ENCODE measurements at places on chromosomes 12 and 14.

DNA sequence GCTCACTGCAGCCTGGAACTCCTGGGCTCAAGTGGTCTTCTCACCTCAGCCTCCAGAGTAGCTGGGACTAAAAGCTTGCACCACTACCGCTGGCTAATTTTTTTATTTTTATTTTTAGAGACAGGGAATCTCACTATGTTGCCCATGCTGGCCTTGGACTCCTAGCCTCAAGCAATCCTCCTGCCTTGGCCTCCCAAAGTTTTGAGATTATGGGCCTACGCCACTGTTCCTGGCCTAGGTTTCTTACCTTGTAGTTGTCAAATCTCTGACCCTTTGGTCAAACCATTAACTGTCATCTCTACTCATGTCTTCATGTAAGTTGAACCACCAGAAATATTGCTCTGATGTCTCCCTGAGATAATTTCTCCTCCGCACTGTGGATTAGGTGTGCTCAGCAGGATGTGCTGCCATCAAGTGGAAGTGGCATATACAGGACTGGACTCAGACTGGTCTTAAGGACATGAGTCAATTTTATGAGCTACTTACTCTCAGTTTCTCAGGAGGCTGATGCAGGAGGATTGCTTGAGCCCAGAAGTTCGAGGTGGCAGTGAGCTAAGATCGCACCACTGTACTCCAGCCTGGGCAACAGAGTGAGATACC is 28.5 kb downstream of the ACTR6 start:
- DNase-seq, result no peak

DNA sequence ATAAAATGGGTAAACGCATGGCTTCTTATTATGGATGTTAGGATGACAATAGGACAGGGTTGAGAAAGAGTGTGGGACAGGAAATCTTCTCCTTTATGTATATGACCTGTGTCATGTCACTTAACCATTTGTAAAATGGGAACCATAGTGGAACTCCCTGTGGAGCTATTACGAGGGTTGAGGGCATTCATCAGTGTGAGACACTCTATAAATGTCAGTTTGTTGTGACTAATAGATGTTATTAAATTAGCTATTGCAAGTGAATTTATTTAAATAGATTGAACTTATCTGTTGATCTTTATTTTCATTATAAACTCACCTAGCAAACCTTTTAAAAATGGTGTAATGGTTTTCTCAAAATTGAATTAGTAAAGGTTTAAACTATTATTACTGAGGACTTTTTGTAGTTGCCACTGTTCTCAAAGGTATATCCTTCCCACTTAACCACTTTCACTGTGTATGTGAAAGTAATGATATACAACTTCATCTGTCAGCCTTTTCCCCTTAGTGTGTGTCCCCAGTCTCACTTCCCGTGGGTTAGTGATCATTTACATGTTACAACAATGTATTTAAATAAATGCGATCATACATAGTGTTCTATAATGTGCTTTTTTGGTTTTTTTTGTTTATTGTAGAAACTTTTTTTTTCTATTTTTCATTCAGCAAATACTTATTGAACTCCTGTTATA is 17.1 kb downstream of the HELB start:
- DNase-seq, result no peak

GRCh38 chr12:77816196-77816595 is 14.5 kb upstream of the NAV3 start:
- DNase-seq, result no peak

GRCh38 chr12:5022465-5023061 is 21.1 kb upstream of the KCNA5 start:
- peak; percentile 19 for DNase-seq

DNA sequence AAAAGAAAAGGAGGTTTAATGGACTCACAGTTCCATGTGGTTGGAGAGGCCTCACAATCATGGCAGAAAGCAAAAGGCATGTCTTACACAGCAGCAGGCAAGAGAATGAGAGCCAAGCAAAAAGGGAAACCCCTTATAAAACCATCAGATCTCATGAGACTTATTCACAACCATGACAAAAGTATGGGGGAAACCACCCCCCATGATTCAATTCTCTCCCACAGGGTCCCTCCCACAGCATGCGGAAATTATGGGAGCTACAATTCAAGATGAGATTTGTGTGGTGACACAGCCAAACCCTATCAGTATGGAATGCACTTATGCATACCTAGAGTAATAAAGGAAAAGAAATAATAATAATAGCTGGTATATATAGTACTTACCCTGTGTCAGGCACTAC is 4.5 kb upstream of the GLIPR1 start:
- no peak for DNase-seq

- DNase-seq, result no peak
These were observed 322.9 kb downstream of the KCNH5 start for GRCh38 chr14:62722406-62722805.

GRCh38 chr12:85653731-85654455 is 182.3 kb downstream of the RASSF9 start:
- no peak for DNase-seq

DNA sequence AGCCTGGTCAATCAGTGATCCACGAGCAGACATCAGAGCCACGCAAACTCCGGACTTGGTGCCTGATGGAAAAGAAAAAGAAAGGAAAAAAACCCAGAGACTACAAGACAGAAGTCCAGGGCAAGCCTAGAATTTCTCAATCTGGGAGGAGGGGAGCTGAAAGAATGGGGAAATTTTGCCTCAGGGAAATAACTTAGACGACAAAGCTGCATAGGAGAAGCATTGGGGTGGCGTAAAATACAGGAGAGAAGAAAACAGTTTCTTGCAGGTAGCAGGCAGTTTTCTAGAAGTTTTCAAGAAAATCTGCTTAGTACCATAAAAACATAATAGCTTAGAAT is 2.6 kb upstream of the SLC11A2 start:
- no peak for DNase-seq

- DNase-seq, result no peak
These were observed 2.4 kb downstream of the PRKD1 start for GRCh38 chr14:29925101-29925722.

DNA sequence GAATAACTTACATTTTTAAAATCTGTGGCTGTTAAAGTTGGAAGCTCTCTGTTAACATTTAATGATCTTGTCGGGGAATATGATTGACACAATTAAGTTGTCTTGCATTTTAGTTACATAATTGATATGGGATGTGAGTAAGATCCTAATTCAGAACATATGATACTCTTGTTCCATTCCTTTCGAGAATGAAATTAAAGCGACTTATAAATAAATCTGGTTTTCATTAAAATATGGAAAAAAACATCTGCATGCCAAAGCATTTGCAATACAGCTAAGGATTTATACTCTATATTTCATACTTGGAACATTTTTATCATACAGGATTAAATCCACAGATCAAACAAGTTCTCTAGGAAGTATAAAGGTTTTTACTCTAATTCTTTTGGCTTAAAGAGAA is 52.0 kb downstream of the SLC38A6 start:
- DNase-seq, result no peak

- DNase-seq, result peak; percentile 56
These were observed 98.1 kb downstream of the DDHD1 start for GRCh38 chr14:53055003-53055402.

Measured in CD4-positive, alpha-beta T cell treated with Interleukin-10 for 1 hour (primary cell).